T-helper 2 cell treated with Interferon-gamma antibody and Interleukin-4, amounts not matched to agents 5 μg/mL and 100 μg/mL, for 36 hours (primary cell): ENCODE measurements at places on chromosomes 13 and 19.

DNA sequence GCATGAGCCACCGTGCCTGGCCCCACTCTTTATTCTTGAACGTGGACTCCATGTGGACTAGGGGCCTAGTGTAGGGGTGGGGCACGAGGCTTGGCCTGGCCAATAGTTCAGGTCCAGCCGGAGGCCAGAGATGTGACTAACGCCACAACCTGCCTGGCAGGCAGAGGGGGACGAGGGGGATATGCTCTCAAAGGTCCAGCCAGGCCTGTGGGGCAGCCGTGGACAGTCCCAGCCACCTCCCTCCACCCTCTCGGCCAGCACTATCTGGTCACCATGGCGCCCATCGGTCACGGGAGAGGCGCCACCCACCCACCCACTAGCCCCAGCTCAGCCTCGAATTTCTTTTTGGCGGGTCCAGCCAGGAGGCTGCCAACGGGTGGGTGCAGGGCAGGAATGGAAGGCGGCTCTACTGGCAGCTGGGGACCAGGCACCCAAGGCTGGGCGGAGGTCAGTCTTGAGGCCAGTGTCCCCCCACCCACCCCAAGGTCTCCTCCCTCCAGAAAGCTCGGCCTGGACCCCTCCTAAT, 2.2 kb upstream of the CERS1 start:
- peaks cover 2% of the 10 kb centered on the region for H3K36me3 ChIP-seq
- no peak for DNase-seq

DNA sequence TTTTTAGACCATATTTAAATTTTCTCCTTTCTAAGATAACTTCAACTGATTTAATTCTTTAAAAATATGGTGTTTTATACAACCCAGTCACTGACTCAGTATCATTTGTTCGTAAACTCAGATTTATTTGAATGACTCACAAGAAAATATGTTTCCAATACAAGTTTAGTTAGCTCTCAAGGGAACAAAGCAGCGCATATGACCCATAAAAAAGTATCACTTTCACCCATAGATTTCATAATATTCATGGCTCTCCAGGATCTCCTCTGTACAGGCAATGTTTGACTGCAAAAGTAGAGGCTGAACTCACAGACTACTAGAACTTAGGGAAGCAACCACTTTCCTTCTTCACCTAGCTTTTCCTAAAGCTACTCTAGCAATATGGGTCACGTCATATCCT, 405.6 kb upstream of the PCDH9 start:
- H3K27me3 ChIP-seq, result no peaks in the 10 kb centered on the region
- no peaks in the 10 kb centered on the region for H3K36me3 ChIP-seq
- H3K4me1 ChIP-seq, result no peaks in the 10 kb centered on the region
- no peak overlapping the region for H3K4me3 ChIP-seq
- no peak for DNase-seq
- H3K27ac ChIP-seq, result no peak overlapping the region

DNA sequence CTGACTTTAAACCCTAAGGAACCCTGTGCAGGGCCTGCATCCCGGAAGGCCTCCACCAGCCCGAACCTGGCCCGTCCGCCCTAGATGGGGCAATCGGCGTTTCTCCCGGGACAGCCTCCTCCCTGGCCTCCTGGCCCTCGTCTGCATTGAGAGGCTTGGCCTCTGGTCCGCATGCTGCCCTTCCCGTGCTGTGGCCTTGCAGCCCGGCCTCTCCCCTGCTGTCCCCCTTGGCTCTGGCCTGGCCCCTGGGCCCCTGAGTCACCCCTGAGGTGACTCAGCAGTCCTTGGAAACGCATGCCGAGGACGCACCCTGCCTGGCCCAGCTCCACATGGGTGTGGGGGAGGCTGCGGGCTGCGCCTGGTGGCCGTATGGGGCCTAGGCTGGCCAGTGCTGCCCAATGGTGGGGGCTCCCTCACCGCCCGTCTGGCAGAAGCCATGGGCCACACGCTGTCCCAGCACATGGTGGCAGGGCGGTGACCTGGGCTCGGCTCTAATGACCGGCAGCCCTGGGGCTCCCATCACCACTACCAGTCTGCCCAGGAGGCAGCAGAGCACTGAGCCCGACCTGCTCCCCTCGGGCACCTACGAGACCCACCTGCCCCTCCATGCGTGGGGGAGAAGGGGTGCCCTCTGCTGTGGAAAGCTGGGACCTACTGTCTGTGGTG, 25.7 kb downstream of the SH3GL1 start:
- H3K27ac ChIP-seq, result no peak overlapping the region
- peaks cover 40% of the 10 kb centered on the region for H3K4me1 ChIP-seq
- no peaks in the 10 kb centered on the region for H3K27me3 ChIP-seq
- H3K4me3 ChIP-seq, result no peak overlapping the region

GRCh38 chr19:45151320-45151719, 9.5 kb downstream of the NKPD1 start:
- peaks cover 5% of the 10 kb centered on the region for H3K36me3 ChIP-seq
- DNase-seq, result no peak
- no peak overlapping the region for H3K27ac ChIP-seq
- H3K4me3 ChIP-seq, result peak overlapping the region; percentile 36
- peaks cover 23% of the 10 kb centered on the region for H3K27me3 ChIP-seq

GRCh38 chr13:36475468-36475867, 43.2 kb downstream of the CCNA1 start:
- no peak overlapping the region for H3K4me3 ChIP-seq
- H3K4me1 ChIP-seq, result no peaks in the 10 kb centered on the region
- peaks cover 8% of the 10 kb centered on the region for H3K27me3 ChIP-seq
- H3K36me3 ChIP-seq, result no peaks in the 10 kb centered on the region
- no peak overlapping the region for H3K27ac ChIP-seq

DNA sequence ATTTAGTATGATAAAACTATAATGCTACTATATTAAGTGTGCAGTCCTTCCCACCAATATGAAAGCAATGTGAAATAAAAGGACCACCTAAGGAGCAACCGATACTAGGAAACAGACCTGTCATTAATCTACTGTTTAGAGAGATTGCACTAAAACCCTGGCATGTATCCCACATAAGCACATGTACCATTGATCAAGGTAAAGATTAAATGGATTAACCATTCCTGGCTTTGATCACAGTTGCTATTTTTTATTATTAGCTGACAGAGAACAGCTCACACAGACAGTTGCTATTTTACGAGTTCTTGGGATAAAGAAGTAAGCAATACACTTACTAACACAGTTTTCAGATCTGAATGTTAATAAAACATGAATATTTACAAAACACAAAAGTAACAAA, 57.7 kb upstream of the ZDHHC20 start:
- H3K27me3 ChIP-seq, result no peaks in the 10 kb centered on the region
- H3K4me1 ChIP-seq, result no peaks in the 10 kb centered on the region
- no peak overlapping the region for H3K4me3 ChIP-seq
- peaks cover 11% of the 10 kb centered on the region for H3K36me3 ChIP-seq

DNA sequence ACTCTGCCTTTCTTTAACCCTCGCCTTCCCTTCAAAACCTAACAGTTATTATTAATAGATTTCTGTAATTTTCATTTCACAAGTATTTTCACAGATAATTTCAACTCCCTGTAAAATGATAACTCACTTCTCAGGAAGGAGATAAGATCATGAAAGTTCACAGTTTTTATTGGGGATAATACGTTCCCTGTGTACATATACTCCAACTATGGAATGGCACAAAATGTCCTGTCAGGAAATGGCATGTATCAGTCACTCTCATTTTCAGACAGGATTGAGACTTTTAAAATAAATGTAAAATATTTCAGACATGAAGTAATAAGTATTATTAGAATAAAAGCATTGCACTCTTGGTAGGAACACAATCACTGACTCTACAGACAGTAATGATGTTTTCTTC, 932 bp upstream of the TRAPPC2B start:
- no peak overlapping the region for H3K27ac ChIP-seq
- DNase-seq, result no peak

GRCh38 chr19:750640-751423, at the start of gene MISP:
Gene MISP (plus strand): TSS chr19:751112. CDS start chr19:756947, 5,835 bp downstream.
- H3K4me1 ChIP-seq, result no peaks in the 10 kb centered on the region
- no peak within 1 kb of the TSS for H3K4me3 ChIP-seq
- no peaks in the 10 kb centered on the region for H3K36me3 ChIP-seq
- H3K27me3 ChIP-seq, result no peaks in the 10 kb centered on the region
- DNase-seq, result no peak

GRCh38 chr13:31207661-31208552, 8.1 kb downstream of the B3GLCT start:
- H3K4me3 ChIP-seq, result no peak overlapping the region
- H3K36me3 ChIP-seq, result no peaks in the 10 kb centered on the region

DNA sequence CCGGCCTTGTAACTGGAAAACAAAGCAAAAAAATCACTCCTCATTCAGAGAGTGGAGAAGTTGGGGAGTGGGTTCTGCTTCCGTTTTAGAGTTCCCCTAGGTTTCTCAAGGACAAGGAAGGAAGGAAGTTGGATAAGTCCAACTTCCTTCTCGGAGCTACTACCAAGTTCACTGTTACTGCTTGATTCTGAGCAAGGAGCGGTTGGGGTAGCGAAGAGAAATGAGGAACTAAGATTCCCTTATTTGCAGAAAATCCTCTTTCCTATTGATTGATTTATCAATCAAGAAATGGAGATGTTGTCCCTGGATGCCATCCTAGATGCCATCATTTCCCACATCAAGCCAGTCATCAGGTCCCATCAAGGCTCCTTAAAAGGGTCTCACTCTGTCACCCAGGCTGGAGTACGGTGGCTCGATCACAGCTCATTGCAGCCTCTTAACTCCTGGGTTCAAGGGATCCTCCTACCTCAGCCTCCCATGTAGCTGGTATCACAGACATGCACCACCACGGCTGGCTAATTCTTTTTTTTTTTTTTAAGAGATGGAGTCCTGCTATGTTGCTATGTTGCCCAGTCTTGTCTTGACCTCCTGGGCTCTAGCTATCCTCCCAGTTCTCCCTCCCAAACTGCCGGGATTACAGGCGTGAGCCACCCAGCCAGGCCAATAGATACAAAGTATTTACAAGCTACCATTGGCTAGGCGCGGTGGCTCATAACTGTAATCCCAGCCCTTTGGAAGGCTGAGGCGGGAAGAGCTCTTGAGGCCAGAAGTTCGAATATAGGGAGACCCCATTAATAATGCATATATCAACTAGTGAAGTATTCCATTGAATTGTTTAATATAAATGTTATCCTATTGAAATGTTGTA, 809 bp upstream of the B9D2 start:
- H3K27ac ChIP-seq, result peak overlapping the region; percentile 98
- H3K36me3 ChIP-seq, result peaks cover 7% of the 10 kb centered on the region
- H3K4me1 ChIP-seq, result peaks cover 24% of the 10 kb centered on the region
- DNase-seq, result no peak
- H3K4me3 ChIP-seq, result peak overlapping the region; percentile 95

DNA sequence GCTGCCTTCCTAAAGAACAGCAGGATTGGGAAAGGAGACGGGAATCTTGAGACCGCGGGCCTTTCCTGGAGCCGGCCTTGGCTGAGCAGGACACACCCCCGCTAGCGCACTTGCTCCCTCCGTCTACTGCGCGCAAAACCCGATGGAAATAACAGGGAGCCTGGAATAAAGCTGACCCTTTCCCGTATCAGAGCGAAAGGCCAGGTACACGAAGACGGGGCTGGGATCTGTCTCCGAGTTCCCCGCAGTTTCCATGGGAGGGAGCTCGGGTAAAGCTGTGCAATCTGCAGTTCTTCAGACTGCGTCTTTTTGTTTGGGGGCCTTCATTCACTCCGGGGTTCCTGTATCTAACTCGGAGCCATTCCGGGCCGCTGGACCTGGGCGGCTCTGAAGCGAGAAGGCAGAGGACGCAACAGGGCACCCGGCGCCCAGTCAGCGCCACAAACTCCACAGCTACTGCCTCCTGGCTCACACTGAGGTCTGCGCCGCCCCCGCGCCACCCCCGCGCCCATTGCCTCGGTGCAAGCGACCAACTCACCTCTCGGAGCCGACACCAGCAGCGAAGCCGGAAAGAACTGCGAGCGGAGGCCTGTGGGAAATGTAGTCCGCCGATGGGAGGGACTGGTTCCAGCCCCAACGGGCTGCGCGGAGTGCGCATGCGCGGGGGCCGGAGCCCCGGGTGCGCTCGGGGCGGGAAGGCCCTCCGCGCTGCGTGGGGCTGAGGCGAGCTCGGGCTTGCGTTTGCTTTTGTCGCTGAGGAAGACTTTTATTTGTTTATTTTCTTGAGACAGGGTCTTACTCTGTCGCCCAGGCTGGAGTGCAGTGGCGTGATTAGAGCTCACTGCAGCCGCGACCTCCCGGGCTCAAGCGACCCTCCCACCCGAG, at the start of gene ZFP14:
TSS of gene ZFP14 (minus strand) at position 577 of the 885 bp plus-strand sequence. CDS start 11,309 bp downstream, outside the sequence.
- peak within 1 kb of the TSS; percentile 85 for H3K27ac ChIP-seq
- no peaks in the 10 kb centered on the region for H3K27me3 ChIP-seq
- H3K4me1 ChIP-seq, result peaks cover 8% of the 10 kb centered on the region

- H3K36me3 ChIP-seq, result no peaks in the 10 kb centered on the region
- DNase-seq, result no peak
- H3K4me1 ChIP-seq, result no peaks in the 10 kb centered on the region
- H3K27me3 ChIP-seq, result no peaks in the 10 kb centered on the region
- no peak overlapping the region for H3K4me3 ChIP-seq
Measured at GRCh38 chr13:22945321-22946226, 235.2 kb upstream of the SGCG start.

- DNase-seq, result no peak
- no peaks in the 10 kb centered on the region for H3K4me1 ChIP-seq
- H3K36me3 ChIP-seq, result no peaks in the 10 kb centered on the region
- H3K27ac ChIP-seq, result no peak overlapping the region
Measured at GRCh38 chr13:94825507-94825906, 113.2 kb upstream of the SOX21 start.

- H3K27me3 ChIP-seq, result no peaks in the 10 kb centered on the region
- H3K4me1 ChIP-seq, result no peaks in the 10 kb centered on the region
- no peak for DNase-seq
- H3K27ac ChIP-seq, result no peak overlapping the region
- H3K36me3 ChIP-seq, result no peaks in the 10 kb centered on the region
- no peak overlapping the region for H3K4me3 ChIP-seq
Measured at GRCh38 chr13:108681986-108682575, 52.7 kb downstream of the MYO16 start.

GRCh38 chr19:1213391-1214286, 8.1 kb downstream of the STK11 start:
- H3K4me3 ChIP-seq, result peak overlapping the region; percentile 83
- DNase-seq, result peak; percentile 59
- H3K27ac ChIP-seq, result peak overlapping the region; percentile 96
- H3K27me3 ChIP-seq, result no peaks in the 10 kb centered on the region
- peaks cover 15% of the 10 kb centered on the region for H3K36me3 ChIP-seq

- no peak overlapping the region for H3K4me3 ChIP-seq
- H3K36me3 ChIP-seq, result no peaks in the 10 kb centered on the region
- no peaks in the 10 kb centered on the region for H3K4me1 ChIP-seq
- no peak overlapping the region for H3K27ac ChIP-seq
Measured at GRCh38 chr13:91053318-91054065, 294.0 kb upstream of the MIR17HG start.

DNA sequence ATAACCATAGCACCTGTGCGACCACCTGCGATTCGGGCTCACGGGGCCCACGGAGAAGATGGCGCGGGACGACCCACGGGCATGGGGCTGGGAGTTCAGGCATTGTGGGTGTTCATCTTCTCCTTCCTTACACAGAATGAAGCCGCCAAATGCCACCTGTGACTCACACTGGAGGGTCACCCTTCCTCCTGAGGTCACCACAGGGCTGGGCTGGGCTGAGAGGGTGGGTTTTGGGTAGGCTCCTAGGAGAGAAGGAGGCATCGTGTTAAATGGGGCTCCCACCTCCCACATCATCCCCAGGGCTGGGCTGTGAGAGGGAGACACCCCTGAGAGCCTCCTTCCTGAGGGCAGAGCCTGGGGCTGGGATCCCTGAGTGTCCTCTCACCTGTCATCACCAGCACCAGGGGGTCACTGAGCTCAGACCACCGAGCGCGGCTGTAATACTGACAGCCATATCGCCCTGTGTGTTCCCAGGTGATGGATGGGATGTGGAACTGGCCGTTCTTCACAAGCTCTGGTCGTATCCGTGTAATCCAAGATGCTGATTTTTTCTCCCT, 1.4 kb downstream of the LILRB2 start:
- no peak overlapping the region for H3K4me3 ChIP-seq
- no peaks in the 10 kb centered on the region for H3K36me3 ChIP-seq
- no peak for DNase-seq

GRCh38 chr19:18282021-18282787, 782 bp upstream of the JUND start:
- peaks cover 4% of the 10 kb centered on the region for H3K27me3 ChIP-seq
- H3K4me1 ChIP-seq, result peaks cover 43% of the 10 kb centered on the region
- peak overlapping the region; percentile 96 for H3K27ac ChIP-seq
